ENCODE measurements at places on chromosomes 2 and 18.
A peak's percentile ranks its signal among the peaks of the same experiment; 100 is the strongest.

GRCh38 chr2:108605947-108606346 lies 71.7 kb downstream of the LIMS1 start:
- H3K4me3 ChIP-seq: no peak overlapping the region
- no peaks in the 10 kb centered on the region for H3K4me1 ChIP-seq
- H3K27me3 ChIP-seq: no peaks in the 10 kb centered on the region
- DNase-seq: no peak
- H3K36me3 ChIP-seq: no peaks in the 10 kb centered on the region
- no peak overlapping the region for H3K27ac ChIP-seq

- H3K36me3 ChIP-seq: peaks cover 7% of the 10 kb centered on the region
- H3K4me3 ChIP-seq: no peak overlapping the region
Measured at GRCh38 chr2:105104208-105104731, 66.4 kb downstream of the MRPS9 start.

DNA sequence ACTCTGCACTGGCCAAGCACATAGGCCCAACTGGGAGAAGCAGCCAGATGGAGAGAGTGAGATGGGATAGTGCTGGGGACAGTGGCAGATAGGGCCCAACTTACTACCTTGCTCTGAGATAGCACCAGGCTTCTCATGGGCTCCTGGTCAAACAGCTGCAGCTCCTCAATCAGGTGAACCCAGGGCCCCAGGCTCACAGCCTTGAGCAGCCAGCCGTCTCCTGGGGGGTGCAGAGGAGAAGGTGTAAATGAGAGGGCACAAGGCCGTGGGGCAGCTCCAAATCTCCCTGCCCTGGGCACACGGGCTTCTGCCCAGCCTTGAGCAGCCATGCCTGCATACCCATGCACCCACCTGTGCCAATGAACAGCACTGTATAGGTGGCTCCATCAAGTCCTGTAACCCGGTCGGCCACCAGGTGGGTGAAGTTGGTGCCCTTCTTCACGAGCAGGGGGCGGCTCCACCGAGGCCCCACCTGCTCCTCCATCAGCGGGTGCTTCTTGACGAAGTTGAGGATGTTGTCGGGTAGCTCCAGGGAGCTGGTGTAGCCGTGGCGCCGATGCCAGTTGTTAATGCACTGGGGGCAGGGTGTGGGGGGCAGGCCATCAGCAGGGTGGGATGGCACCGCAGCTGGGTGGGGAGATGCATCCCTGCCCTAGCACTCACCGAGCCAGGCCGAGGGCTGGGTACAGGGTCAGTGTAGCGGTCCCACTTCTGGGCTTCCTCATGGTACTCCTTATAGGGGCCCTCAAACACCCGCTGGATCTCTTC lies 5.9 kb upstream of the ANKRD39 start:
- H3K27me3 ChIP-seq: no peaks in the 10 kb centered on the region
- H3K4me3 ChIP-seq: no peak overlapping the region
- peaks cover 45% of the 10 kb centered on the region for H3K36me3 ChIP-seq

DNA sequence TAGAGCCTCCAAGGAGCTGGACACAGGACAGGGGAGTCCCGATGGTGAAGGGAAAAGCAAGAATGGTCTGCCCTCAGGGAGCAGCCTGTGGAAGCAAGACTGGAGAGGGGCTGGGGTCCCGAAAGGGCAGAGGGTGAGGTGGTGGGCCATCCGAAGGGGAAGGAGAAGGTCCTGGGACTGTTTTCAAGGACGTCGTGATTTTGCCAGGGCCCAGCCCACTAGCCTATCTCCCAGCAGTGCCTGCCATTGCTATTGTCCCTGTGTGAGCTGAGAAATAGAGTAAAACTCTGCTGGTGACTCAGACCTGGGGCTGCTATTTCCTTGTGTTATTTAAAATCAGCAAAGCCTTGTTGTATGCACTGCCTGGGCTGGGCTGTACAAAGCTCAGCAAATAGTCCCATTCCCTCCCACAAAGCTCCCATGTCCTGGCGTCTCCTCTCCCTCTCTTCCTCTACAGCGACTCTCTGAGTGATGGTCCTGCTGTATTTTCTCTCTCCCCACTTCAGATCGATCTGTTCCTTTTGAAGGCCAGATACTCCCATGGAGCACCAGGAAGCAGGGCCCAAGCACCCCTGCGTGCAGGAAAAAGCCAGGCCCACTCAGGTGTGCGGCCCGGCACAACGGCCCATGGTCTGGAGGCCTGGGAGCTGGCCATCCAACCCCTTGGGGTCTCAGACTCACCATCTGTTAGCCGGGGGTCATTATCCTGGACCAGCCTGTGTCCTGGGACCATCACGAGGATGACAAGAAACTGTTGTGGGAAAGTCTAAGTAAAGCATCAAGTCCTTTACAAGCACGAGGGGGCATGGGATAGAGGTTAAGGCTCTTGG lies 65.0 kb upstream of the OTOF start:
- no peaks in the 10 kb centered on the region for H3K4me1 ChIP-seq
- DNase-seq: no peak
- H3K27me3 ChIP-seq: no peaks in the 10 kb centered on the region

- H3K27me3 ChIP-seq: no peaks in the 10 kb centered on the region
- H3K27ac ChIP-seq: peak overlapping the region; percentile 47
- no peaks in the 10 kb centered on the region for H3K36me3 ChIP-seq
- DNase-seq: peak; percentile 45
- H3K4me3 ChIP-seq: no peak overlapping the region
- peaks cover 45% of the 10 kb centered on the region for H3K4me1 ChIP-seq
Measured at GRCh38 chr18:48675912-48676311, 137.1 kb downstream of the CTIF start.

DNA sequence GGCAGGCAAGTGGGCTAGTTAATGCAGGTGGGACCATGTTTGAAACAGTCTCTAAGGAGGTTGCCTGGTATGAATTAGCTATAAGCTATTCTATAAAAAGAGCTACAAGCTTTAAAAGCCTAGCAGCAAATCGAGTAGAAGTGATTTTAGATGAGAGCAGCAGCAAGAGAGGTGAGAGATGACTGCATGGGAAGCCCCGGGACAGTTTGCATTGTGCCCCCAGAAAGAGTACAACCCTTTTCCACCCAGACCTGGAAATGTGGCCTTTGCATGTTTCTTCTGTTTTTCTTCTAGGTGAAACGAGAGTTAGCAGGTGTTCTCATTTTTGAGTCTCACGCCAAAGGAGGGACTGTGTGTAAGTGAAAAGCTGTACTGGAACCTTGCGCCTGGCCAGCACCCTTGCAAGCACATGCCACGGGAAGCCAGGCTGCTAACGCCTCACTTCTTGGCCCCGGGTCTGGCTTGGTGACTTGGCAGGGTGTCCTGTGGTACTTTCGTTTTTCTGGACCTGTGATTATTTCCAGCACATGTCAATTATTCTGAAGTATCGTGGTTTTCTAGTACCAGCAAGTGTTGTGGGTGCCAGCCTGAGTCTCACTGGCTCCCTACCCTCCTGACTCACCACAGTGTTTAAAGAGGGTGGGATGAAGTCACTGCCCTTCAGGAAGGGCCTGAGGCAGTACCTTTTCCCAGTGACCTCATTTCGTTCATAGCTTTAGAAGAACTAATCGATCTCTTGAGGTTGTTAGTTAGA lies 90.3 kb upstream of the MAP3K20 start:
- no peaks in the 10 kb centered on the region for H3K27me3 ChIP-seq
- peak overlapping the region; percentile 50 for H3K27ac ChIP-seq
- no peak overlapping the region for H3K4me3 ChIP-seq
- no peaks in the 10 kb centered on the region for H3K4me1 ChIP-seq
- DNase-seq: peak; percentile 66

DNA sequence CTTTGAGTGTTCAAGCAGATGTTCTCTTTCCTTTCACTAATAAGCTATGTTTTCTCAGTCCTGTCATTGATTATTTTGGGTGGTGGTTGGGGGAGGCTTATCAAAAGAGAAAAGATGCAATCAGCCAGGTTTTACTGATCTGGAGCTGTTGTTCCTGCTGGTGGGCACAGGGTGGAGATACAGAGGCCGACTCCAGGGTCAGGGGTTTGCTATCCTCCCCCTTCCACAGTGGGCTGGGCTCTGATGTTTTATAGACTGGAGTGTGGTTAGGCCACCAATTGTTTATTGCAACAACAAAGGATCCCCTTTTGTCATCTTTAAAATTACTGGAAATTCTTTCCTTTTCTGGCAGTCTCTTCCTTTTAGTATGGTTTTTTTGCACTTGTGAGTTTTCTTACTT lies 120.5 kb downstream of the TANC1 start:
- no peaks in the 10 kb centered on the region for H3K4me1 ChIP-seq
- no peak for DNase-seq
- H3K4me3 ChIP-seq: no peak overlapping the region
- no peaks in the 10 kb centered on the region for H3K27me3 ChIP-seq

DNA sequence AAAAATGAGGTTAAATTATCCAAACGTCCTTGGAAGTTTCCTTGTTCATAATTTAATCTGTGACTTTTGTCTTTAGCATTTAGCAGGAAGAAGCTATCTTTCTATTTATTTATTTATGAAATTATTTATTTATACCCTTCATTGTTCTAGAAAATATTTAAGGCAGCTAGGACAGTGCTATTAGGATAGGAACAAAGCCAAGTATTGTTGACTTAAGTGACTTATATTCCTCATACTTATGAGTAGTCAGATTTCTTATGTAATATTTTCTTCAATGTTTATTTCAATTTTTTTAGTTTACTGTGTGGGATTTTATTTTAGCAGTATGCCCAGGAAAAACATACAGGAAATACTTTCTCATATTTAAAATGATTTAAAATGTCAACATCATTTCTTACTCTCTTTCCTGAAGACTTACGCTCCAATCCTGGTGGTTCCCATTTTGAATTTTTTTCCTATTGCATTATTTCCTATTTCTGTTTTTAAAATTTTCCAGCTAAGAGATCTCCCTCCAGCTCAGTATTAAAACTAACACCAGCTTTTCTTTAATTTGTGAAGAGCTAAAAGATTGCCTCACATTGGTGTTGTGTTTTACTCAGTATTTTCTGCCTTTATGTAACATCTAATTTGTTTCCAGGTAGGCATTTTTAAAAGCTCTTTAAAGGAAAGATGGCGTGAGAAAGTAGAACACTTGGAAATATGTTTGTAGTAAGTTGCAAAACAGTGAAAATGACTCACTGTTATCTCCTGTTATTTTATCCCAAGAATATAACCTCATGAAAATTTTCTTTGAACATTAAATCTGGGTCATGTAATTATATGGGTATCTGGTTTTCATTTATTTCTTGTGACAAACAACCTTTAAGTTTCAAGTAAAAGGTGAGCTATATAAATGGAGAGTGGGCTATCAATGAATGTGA lies 32.2 kb downstream of the MAPRE2 start:
- no peak for DNase-seq
- no peak overlapping the region for H3K4me3 ChIP-seq
- no peaks in the 10 kb centered on the region for H3K36me3 ChIP-seq
- no peak overlapping the region for H3K27ac ChIP-seq

DNA sequence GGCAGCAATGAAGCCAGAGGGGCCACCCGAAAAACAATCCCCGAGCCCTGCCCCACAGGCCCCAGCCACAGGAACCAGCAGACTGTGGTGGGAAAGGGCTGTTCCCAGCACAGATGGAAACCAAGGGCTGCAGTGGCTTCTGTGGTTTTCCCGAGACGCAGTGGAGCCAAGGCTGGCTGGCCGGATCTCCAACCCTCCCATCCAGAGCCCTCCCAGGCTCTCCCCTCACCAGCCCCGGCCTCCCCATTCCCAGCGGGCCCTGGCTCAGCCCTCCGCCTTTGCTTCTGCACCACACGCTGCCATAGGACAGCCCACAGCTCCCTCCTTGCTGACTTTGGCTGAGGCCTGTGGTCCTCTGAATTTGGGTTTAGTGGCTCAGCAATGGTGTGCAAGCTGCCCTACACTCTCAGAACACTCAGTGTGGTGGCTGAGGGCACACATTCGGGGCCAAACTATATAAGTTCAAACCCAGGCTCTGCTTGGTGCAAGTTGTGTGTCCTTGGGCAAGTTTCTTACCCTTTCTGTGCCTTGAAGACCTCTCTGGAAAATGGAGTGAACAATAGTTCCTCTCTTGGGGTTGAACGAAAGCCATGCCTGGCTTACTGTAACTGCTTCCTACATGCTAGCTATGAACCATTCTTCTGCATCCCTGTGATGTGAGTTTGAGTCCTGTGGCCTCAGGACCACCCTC lies 200.1 kb downstream of the SMAD7 start:
- H3K27me3 ChIP-seq: no peaks in the 10 kb centered on the region
- no peaks in the 10 kb centered on the region for H3K4me1 ChIP-seq
- no peaks in the 10 kb centered on the region for H3K36me3 ChIP-seq
- peak; percentile 13 for DNase-seq

- H3K4me1 ChIP-seq: no peaks in the 10 kb centered on the region
- no peak overlapping the region for H3K4me3 ChIP-seq
- no peak for DNase-seq
Measured at GRCh38 chr18:57941841-57942489, 102.1 kb upstream of the NEDD4L start.

GRCh38 chr18:63213331-63213900 lies 106.2 kb downstream of the BCL2 start:
- no peak overlapping the region for H3K27ac ChIP-seq
- H3K4me3 ChIP-seq: no peak overlapping the region
- H3K4me1 ChIP-seq: no peaks in the 10 kb centered on the region
- H3K36me3 ChIP-seq: no peaks in the 10 kb centered on the region
- DNase-seq: no peak
- no peaks in the 10 kb centered on the region for H3K27me3 ChIP-seq

- peaks cover 3% of the 10 kb centered on the region for H3K4me1 ChIP-seq
- H3K36me3 ChIP-seq: no peaks in the 10 kb centered on the region
- no peak overlapping the region for H3K4me3 ChIP-seq
- no peak for DNase-seq
- H3K27me3 ChIP-seq: no peaks in the 10 kb centered on the region
Measured at GRCh38 chr18:77067291-77068061, 65.1 kb downstream of the MBP start.

- no peak overlapping the region for H3K4me3 ChIP-seq
- no peaks in the 10 kb centered on the region for H3K27me3 ChIP-seq
- H3K4me1 ChIP-seq: peaks cover 6% of the 10 kb centered on the region
- peak; percentile 43 for DNase-seq
- H3K36me3 ChIP-seq: no peaks in the 10 kb centered on the region
Measured at GRCh38 chr2:85998071-85998991, 107.4 kb downstream of the POLR1A start.

GRCh38 chr2:121524685-121525425 lies 5.8 kb upstream of the RNU4ATAC start:
- no peak overlapping the region for H3K27ac ChIP-seq
- no peaks in the 10 kb centered on the region for H3K27me3 ChIP-seq

DNA sequence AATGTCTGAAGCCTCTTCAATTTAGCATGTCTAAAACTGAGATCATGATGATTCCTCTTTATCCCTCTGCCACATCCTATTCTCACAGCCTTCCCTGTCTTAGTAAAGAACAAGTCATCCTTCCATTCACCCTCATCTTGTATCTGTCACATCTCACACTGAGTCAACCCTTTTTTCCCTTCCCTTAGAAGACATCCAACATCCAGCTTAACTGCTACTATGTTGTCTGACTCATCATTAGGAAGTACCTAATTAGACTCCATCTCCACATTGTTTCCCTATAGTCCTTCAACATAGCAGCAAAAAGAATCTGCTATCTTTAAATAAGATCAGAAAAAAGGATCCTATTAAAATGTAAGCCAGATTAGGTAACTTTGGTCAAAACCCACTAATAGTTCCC lies 85.2 kb upstream of the GRB14 start:
- H3K27me3 ChIP-seq: no peaks in the 10 kb centered on the region
- no peak for DNase-seq
- no peaks in the 10 kb centered on the region for H3K36me3 ChIP-seq
- no peak overlapping the region for H3K4me3 ChIP-seq
- no peak overlapping the region for H3K27ac ChIP-seq

GRCh38 chr2:114488841-114489530 lies 46.5 kb downstream of the DPP10 start:
- no peak overlapping the region for H3K4me3 ChIP-seq
- DNase-seq: no peak
- no peaks in the 10 kb centered on the region for H3K4me1 ChIP-seq
